ENCODE measurements at places on chromosomes 5 and 9. TPM values are rescaled to one million over a fixed set of nuclear protein-coding genes. Genes with fewer than 3 reads are reported as not detected.

The CNTLN gene
- 3.8 TPM for total RNA-seq

The NAIP gene
- total RNA-seq = 5.5 TPM

The GRIN3A gene
- total RNA-seq = 0.92 TPM

The IFNB1 gene
- total RNA-seq = not detected

The TTC23L gene
- total RNA-seq = not detected

The DAB2 gene
- total RNA-seq = 41.9 TPM

The RNF183 gene
- total RNA-seq = not detected

The PTGS1 gene
- total RNA-seq = 4.0 TPM

The SV2C gene
- total RNA-seq = 0.22 TPM

The CATSPER3 gene
- 1.1 TPM for total RNA-seq

The PCDHB14 gene
- total RNA-seq = 4.1 TPM

The ZCCHC10 gene
- 18.4 TPM for total RNA-seq

The RETREG1 gene
- total RNA-seq = 197 TPM

The RECK gene
- total RNA-seq = 5.5 TPM

The NTRK2 gene
- total RNA-seq = 8.2 TPM

The PCDHGA6 gene
- 6.0 TPM for total RNA-seq

The PRDM9 gene
- total RNA-seq = not detected

The SLC35A4 gene
- total RNA-seq = 76.4 TPM

The SELENOP gene
- total RNA-seq = 284 TPM

The TMEM161B gene
- 8.2 TPM for total RNA-seq

The SSNA1 gene
- 70.7 TPM for total RNA-seq

The INSL4 gene
- total RNA-seq = not detected

The FAM151B gene
- 1.6 TPM for total RNA-seq

The PCA3 gene
- not detected for total RNA-seq

The FOXD4L5 gene
- total RNA-seq = not detected

The DBH gene
- not detected for total RNA-seq

The IL5 gene
- not detected for total RNA-seq

The WDR38 gene
- not detected for total RNA-seq

The MYOT gene
- 22.4 TPM for total RNA-seq

The SRP19 gene
- total RNA-seq = 24.8 TPM

The CDC20B gene
- total RNA-seq = not detected

The FOXD4L6 gene
- not detected for total RNA-seq

The CXCL14 gene
- 1.8 TPM for total RNA-seq

The PKD2L2 gene
- 0.81 TPM for total RNA-seq

The OBP2B gene
- total RNA-seq = not detected

The DMRT2 gene
- total RNA-seq = not detected

The PWWP2A gene
- 13.2 TPM for total RNA-seq

The SLC34A3 gene
- not detected for total RNA-seq

The PTGDS gene
- 6,282 TPM for total RNA-seq

The FIBCD1 gene
- total RNA-seq = 0.57 TPM

The TERT gene
- not detected for total RNA-seq

The SPRY4 gene
- total RNA-seq = 9.7 TPM

The SPINK5 gene
- 1.1 TPM for total RNA-seq

The PCDHA9 gene
- not detected for total RNA-seq

The MUSK gene
- total RNA-seq = 1.0 TPM

The CCL28 gene
- 0.81 TPM for total RNA-seq

The NUP188 gene
- 16.0 TPM for total RNA-seq
